Activated naive CD8-positive, alpha-beta T cell treated with anti-CD3 and anti-CD28 coated beads, Interleukin-2, amount 50 U/mL, for 24 hours (primary cell): ENCODE measurements at places on chromosomes 3 and 15.

- DNase-seq = no peak
Measured at GRCh38 chr15:67394873-67395639, 125.9 kb upstream of the C15orf61 start.

- no peak for DNase-seq
Measured at GRCh38 chr15:26877831-26878230, 11.0 kb downstream of the GABRA5 start.

DNA sequence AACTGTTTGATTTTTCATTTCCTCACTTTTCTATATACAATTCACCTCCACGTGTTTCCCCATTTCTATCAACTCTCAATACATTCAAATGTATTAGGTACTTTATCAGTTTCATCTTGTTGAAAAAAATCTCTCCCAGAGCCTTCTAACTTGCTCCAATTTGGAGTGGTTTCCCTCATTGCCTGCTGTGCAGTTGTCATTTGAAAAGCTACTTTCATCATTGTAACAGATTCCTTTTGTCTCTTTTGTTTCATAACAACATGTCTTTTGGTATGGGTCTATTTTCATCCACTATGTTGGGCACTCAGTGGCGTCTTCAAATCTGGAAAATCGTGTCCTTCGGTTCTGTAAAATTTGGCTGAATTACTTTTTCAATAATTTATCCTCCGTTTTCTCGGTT, 75.0 kb downstream of the NR2E3 start:
- DNase-seq = no peak

DNA sequence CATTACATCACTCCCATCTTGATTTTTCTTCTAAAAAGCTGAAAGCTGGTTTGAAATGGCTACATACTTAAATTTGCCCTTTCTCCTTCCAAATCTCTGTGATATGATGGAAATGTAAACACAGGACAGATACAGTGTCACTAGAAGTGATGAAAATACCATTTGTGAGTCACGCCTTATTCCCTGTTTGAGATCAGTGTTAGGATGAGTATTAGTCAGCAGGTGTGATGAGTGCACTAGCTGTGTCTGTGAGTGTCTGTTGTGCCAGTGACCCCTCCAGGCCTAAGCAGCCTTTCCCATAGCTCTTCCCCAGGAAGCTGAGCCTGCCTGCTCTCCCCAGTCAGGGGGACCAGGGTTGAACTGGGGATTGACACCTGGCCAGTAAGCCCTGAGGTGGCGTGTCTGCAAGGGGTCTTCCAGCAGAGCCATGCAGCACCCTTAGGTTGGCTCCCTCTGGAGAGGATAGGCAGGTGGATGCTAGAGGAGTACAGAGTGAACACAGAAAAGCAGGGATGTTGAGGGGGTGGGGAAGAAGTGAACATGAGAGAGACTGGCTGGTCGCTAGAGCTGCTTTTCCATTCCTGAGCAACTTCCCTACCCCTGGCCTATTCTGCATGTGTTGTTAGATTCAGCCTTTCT, 92.0 kb downstream of the PDE8A start:
- DNase-seq = peak; percentile 7

DNA sequence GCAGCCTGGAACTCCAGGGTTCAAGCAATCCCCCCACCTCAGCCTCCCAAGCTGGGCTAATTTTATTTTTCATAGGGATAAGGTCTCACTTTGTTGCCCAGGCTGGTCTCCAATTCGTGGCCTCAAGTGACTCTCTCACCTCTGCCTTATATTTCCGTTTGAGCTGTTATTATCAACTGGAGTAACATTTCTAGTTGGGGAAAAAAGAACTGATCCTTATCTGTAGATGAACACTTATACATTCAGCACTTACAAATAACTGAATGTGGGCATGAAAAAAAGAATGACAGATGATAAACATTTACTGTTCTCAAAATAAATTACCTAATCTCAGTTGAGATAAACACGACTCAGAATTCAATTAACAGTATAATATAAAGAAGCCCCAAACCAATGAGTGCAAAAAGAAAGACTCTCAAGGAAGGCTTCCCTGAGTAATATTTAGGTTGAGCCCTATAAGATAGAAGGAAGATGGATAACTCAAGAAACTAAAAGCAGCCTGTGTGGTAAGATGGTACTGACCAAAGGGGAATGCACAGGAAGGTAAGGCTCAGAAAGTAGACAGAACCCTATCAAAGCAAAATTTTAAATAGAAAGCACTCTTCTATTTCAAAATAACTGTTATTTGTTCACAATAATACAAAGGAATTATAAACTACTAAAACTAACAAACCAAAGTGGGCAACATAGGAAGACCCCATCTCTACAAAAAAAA, 11.8 kb downstream of the UBE3A start:
- no peak for DNase-seq
